Subcutaneous preadipocyte (primary cell): ENCODE measurements at places on chromosomes 5 and 9. TPM values are rescaled to one million over a fixed set of nuclear protein-coding genes. Genes with fewer than 3 reads are reported as not detected.

Gene ATP10B
- not detected in 2 replicates for total RNA-seq

Gene TLX3
- total RNA-seq: not detected in 2 replicates

Gene PRDM9
- total RNA-seq: not detected in 2 replicates

Gene ELAVL2
- total RNA-seq: under 0.01 TPM in 1 of 2 replicates, not detected in the other

Gene C9
- total RNA-seq: not detected in 2 replicates

Gene DDX4
- not detected in 2 replicates for total RNA-seq

Gene RUSC2
- total RNA-seq: 17.3 and 25.8 TPM in 2 replicates

Gene BARX1
- total RNA-seq: under 0.01 TPM in 1 of 2 replicates, not detected in the other

Gene ROPN1L
- total RNA-seq: 1.1 and 1.6 TPM in 2 replicates

Gene MORN5
- not detected in 2 replicates for total RNA-seq

Gene IL13
- total RNA-seq: under 0.01 TPM in 1 of 2 replicates, not detected in the other

Gene FOXD4
- total RNA-seq: under 0.01 and 0.39 TPM in 2 replicates

Gene PTGER4
- total RNA-seq: 4.8 and 33.8 TPM in 2 replicates

Gene GABRB2
- total RNA-seq: not detected in 2 replicates
